HFFc6 (cell line): ENCODE measurements at places on chromosomes 11 and 22. TPM values are rescaled to one million over a fixed set of nuclear protein-coding genes. Genes with fewer than 3 reads are reported as not detected.

Gene PDE2A
- 0.46 TPM in 1 of 2 replicates, not detected in the other for total RNA-seq

Gene FAM227A
- 0.88 and 1.1 TPM in 2 replicates for total RNA-seq

Gene CRACR2B
- 0.81 to 1.7 TPM (median 1.5 TPM) in 3 replicates for total RNA-seq

Gene UQCC3
- 11.6 to 12.5 TPM (median 11.7 TPM) in 3 replicates for total RNA-seq

DNA sequence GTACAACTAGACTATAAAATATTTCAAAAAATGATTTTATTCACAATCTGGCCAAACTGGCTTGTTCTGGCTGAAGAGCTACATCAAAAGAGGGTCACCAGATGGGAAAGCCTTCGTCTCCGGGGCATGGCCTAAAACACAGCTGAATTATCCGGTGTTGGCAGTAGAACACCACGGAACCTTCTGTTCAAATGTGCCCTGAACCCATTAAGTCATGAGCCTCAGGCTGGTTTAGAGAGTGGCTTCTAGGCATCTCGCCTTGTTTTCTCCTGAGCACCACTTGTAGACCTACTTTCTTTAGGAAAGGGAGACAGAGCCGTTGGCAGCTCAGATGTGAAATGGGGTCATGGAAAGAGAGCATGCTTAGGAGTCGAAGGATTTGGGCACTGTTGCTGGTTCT is 890.2 kb downstream of the NTM start:
- no peaks in the 10 kb centered on the region for H3K36me3 ChIP-seq
- H3K4me1 ChIP-seq = peaks cover 33% of the 10 kb centered on the region
- no peak for DNase-seq
- peaks cover 4% of the 10 kb centered on the region; the same call in 1 of the 2 replicates for H3K27me3 ChIP-seq

GRCh38 chr22:17917490-17917983 is 106.8 kb downstream of the MICAL3 start:
- no peak overlapping the region for H3K4me3 ChIP-seq
- no peak overlapping the region for H3K27ac ChIP-seq
- H3K4me1 ChIP-seq = peaks cover 18% of the 10 kb centered on the region
- no peak for DNase-seq

Gene GGT5
- total RNA-seq = 0.27 to 0.42 TPM (median 0.29 TPM) in 3 replicates

GRCh38 chr11:63683133-63683991 is 2.1 kb downstream of the RTN3 start:
- H3K27me3 ChIP-seq = no peaks in the 10 kb centered on the region; the same call in 1 of the 2 replicates
- DNase-seq = peak; percentile 36
- H3K4me3 ChIP-seq = peak overlapping the region; percentile 98
- peaks cover 52% of the 10 kb centered on the region for H3K4me1 ChIP-seq
- peak overlapping the region; percentile 42 for H3K27ac ChIP-seq

Gene CARD18
- total RNA-seq = not detected in 2 replicates

GRCh38 chr11:118615282-118615975 is 8.0 kb downstream of the PHLDB1 start:
- H3K4me1 ChIP-seq = peaks cover 82% of the 10 kb centered on the region
- peak overlapping the region; percentile 47 for H3K4me3 ChIP-seq
- peak overlapping the region; percentile 87 for H3K27ac ChIP-seq
- H3K36me3 ChIP-seq = peaks cover 21% of the 10 kb centered on the region

GRCh38 chr11:2095542-2095941 is 43.6 kb downstream of the IGF2 start:
- H3K4me3 ChIP-seq = peak overlapping the region; percentile 83
- 0 out of 2 replicates have a peak, but pooled peaks cover 4% of the 10 kb centered on the region for H3K36me3 ChIP-seq
- peak overlapping the region; percentile 97 for H3K27ac ChIP-seq
- peaks cover 31% of the 10 kb centered on the region for H3K4me1 ChIP-seq
- no peaks in the 10 kb centered on the region; the same call in 1 of the 2 replicates for H3K27me3 ChIP-seq

- no peak overlapping the region for H3K4me3 ChIP-seq
- no peak overlapping the region for H3K27ac ChIP-seq
- H3K27me3 ChIP-seq = peaks cover 11% of the 10 kb centered on the region
- H3K36me3 ChIP-seq = peaks cover 60% of the 10 kb centered on the region
- H3K4me1 ChIP-seq = peaks cover 18% of the 10 kb centered on the region
Observed at GRCh38 chr11:20087118-20087521, 73.2 kb downstream of the DBX1 start.

DNA sequence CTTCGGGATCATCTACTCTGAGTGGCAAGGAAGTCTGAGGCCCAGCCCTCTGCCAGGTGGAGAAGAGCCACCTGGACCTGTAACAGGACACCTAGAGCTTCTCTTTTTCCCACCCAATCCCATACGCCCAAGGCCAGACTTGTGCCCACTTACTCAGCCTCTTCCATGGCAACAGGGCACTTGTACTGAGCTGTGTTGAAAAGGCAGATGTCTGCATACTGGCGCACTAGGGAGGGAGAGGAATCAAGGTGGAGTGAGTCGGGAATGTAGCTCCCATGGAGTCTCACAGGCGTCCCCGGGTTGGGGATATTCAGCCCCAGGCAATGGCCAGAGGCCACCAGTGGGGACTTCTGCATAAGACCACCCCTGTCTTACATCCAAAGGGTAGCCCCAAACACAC is 36.1 kb downstream of the TPBGL start:
- H3K27me3 ChIP-seq = peaks cover 2% of the 10 kb centered on the region; the same call in 1 of the 2 replicates
- no peak overlapping the region for H3K4me3 ChIP-seq
- DNase-seq = no peak
- H3K4me1 ChIP-seq = no peaks in the 10 kb centered on the region

Gene OR5B21
- total RNA-seq = 0.31 TPM in 1 of 2 replicates, not detected in the other

DNA sequence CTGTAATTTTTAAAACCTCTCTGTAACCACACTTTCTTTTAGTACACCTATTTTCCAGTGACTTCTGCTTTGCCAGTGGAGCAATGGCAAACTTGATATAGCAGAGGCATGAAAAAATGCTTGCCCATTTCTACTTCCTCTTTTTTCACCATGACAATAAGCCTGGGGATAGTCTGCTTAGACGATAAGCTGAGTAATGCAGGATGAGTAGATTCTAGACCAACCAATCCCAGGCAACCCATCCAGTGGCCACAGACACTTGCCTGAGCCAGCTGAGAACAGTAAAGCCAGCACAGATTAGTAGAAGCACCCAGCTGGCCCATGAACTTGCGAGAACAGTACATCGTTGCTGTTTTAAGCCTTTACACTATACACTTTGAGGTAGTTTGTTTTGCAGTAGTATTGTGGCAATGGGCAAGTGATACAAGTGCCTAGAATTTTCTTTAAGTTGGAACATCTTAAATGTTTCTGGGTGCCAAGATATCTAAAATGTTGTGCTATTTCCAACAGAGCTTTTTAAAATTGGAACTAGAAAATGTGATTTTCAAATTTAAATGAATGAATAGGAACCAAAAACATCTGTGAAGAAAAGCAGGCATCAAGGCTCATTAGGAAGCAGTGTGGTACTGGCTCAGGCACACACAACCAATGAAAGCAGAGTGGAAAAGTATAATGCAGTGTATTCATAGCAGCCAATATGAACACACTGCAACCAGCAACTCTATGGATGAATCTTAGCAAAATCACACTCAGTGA is 37.7 kb downstream of the DDI1 start:
- H3K4me1 ChIP-seq = peaks cover 8% of the 10 kb centered on the region; the same call in 1 of the 2 replicates
- H3K27me3 ChIP-seq = 0 out of 2 replicates have a peak, but pooled peaks cover 3% of the 10 kb centered on the region
- no peak overlapping the region for H3K4me3 ChIP-seq
- peak; percentile 25 for DNase-seq
- no peaks in the 10 kb centered on the region for H3K36me3 ChIP-seq

- H3K4me3 ChIP-seq = no peak overlapping the region
- no peaks in the 10 kb centered on the region; the same call in 1 of the 2 replicates for H3K27me3 ChIP-seq
- H3K27ac ChIP-seq = no peak overlapping the region
- H3K4me1 ChIP-seq = no peaks in the 10 kb centered on the region; the same call in 1 of the 2 replicates
Observed at GRCh38 chr11:96817482-96818399, 427.9 kb downstream of the JRKL start.

GRCh38 chr11:66743271-66743968 is 14.4 kb upstream of the SPTBN2 start:
- DNase-seq = no peak
- H3K27ac ChIP-seq = no peak overlapping the region
- H3K27me3 ChIP-seq = no peaks in the 10 kb centered on the region; the same call in 1 of the 2 replicates
- H3K36me3 ChIP-seq = no peaks in the 10 kb centered on the region
- H3K4me1 ChIP-seq = peaks cover 33% of the 10 kb centered on the region

Gene CRYAB
- total RNA-seq = 49.6 to 110 TPM (median 55.7 TPM) in 3 replicates

- no peak overlapping the region for H3K4me3 ChIP-seq
- H3K36me3 ChIP-seq = no peaks in the 10 kb centered on the region
- H3K4me1 ChIP-seq = no peaks in the 10 kb centered on the region
- no peaks in the 10 kb centered on the region for H3K27me3 ChIP-seq
- DNase-seq = no peak
Observed at GRCh38 chr11:91382946-91383345, 841.7 kb upstream of the FAT3 start.

DNA sequence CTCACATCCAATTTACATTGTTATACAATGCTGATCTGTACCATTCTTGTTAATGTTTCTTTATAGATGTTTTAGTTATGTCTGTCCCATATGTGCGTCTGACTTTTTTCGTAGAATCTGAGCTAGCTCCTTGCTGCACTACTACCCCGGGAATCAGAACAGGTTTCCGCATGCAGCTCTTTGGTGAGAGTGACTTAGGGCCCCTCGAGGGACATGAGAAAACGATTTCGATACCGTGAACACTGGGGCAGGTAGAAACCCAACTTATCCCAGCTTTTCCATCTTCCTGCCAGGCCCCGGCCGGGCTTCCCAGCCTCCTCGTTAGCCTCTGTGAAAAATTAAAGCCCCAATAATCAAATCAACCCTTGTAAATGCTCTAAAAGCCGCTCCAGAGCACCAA is 23.4 kb upstream of the PKNOX2 start:
- no peak overlapping the region for H3K4me3 ChIP-seq
- H3K36me3 ChIP-seq = no peaks in the 10 kb centered on the region
- H3K4me1 ChIP-seq = peaks cover 8% of the 10 kb centered on the region; the same call in 1 of the 2 replicates
- peaks cover 24% of the 10 kb centered on the region for H3K27me3 ChIP-seq
- H3K27ac ChIP-seq = no peak overlapping the region
- DNase-seq = no peak

DNA sequence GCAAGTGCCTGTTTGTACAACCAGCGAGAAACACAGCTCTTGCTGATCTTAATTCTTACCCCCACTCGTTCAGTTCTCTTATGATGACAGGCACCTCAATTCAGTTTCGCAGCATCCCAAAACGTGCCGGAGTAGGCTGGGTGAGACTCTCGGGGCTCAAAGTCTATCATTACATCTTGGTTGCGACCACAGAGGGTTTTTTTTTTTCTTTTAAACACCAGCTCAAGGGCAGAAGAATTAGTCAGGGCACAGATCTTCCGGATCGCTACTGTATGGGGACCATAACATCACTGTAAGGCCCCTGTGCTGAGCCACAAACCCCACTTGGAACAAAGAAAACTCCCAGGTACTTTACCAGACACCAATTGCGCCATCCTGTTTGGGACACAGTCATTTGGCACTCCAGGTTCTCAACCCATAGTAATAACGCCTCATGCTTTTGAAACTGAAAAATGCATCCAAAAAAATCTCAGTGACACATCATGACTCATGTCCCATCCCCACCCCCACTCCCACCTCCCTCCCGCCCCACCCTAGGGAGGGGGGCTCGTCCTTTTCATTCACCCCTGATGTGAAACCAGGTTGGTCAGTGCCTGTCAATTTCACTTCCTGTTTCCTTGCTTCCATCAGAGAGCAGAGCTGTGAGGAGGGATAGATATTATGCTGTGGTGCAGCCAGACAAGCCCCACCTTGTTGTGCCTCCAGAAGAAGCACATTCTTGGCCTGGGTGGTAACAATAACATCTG is 41.0 kb upstream of the CD5 start:
- H3K4me3 ChIP-seq = no peak overlapping the region
- no peak for DNase-seq
- no peak overlapping the region for H3K27ac ChIP-seq
- peaks cover 34% of the 10 kb centered on the region for H3K27me3 ChIP-seq
- no peaks in the 10 kb centered on the region for H3K36me3 ChIP-seq
- peaks cover 6% of the 10 kb centered on the region for H3K4me1 ChIP-seq

- DNase-seq = no peak
- H3K27ac ChIP-seq = no peak overlapping the region; the same call in 1 of the 2 replicates
- H3K4me1 ChIP-seq = no peaks in the 10 kb centered on the region; the same call in 1 of the 2 replicates
- no peaks in the 10 kb centered on the region for H3K27me3 ChIP-seq
- H3K4me3 ChIP-seq = no peak overlapping the region
Observed at GRCh38 chr11:38818720-38819119, 2220.7 kb upstream of the RAG2 start.

Gene ABCG4
- total RNA-seq = 0.14 to 0.19 TPM (median 0.18 TPM) in 3 replicates

- peaks cover 6% of the 10 kb centered on the region; the same call in 1 of the 2 replicates for H3K4me1 ChIP-seq
Observed at GRCh38 chr22:26847816-26848215, 190.4 kb downstream of the MIAT start.

- no peak overlapping the region for H3K4me3 ChIP-seq
- H3K27me3 ChIP-seq = peaks cover 3% of the 10 kb centered on the region
Observed at GRCh38 chr11:1873048-1873812, 18.5 kb downstream of the PRR33 start.

Gene SEPTIN3
- total RNA-seq = not detected in 3 replicates

DNA sequence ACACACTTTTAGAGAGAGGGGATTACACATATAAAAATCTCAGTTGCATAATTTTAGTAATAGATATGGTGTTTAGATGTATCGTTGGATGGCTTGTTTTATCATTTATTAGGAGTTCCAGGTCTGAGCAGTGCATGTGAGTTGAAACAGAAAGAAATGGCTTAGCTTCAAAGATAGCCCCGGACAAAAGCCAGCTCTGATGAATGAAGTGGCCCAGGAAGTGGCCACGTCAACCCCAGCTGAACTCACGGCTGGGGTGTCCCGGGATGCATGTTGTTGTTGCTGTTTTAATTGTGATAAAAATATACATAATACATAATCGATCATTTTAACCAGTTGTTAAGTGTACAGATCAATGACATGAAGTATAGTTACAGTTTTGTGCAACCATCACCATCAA is 1513.6 kb downstream of the BRD1 start:
- no peak for DNase-seq
- H3K4me3 ChIP-seq = no peak overlapping the region
- peaks cover 5% of the 10 kb centered on the region for H3K36me3 ChIP-seq
- H3K27ac ChIP-seq = no peak overlapping the region
- H3K27me3 ChIP-seq = peaks cover 3% of the 10 kb centered on the region

DNA sequence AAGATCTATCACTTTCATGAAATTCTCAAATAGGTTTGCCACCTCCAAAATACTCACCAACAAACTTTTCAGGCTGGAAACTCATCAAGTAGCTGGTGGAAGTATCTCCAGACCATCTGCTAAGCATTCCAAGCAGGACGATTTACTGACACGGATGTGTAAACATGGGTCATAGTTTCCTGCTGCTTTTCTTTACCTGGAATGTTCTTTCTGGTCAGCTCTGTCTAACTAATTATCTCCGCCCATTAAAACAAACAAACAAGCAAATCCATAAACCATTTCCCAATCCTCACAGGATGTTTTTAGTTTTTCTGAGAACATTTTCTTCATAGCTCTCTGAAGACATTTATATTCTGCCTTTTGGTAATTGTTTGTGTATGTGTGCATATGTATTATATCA is 397.0 kb downstream of the METTL15 start:
- no peak overlapping the region for H3K4me3 ChIP-seq
- DNase-seq = peak; percentile 28
- no peak overlapping the region; the same call in 1 of the 2 replicates for H3K27ac ChIP-seq

GRCh38 chr22:19705181-19705934 is 8.9 kb upstream of the SEPTIN5 start:
- H3K27ac ChIP-seq = no peak overlapping the region
- no peak for DNase-seq
- no peaks in the 10 kb centered on the region for H3K36me3 ChIP-seq
- H3K4me1 ChIP-seq = no peaks in the 10 kb centered on the region
- H3K4me3 ChIP-seq = no peak overlapping the region
